ENCODE measurements at places on chromosomes 5 and 9. TPM values are rescaled to one million over a fixed set of nuclear protein-coding genes. Genes with fewer than 3 reads are reported as not detected.

Gene FSD1L
- 2.1 TPM for total RNA-seq

Gene RLN2
- total RNA-seq = 0.16 TPM

Gene PITX1
- not detected for total RNA-seq

Gene MZB1
- 0.16 TPM for total RNA-seq

Gene PRSS3
- 3.9 TPM for total RNA-seq

Gene IL31RA
- total RNA-seq = 0.06 TPM

Gene PCDHGB6
- 1.6 TPM for total RNA-seq

Measured in bladder microvascular endothelial cell (primary cell).